ENCODE measurements at places on chromosomes 12 and 14.

GRCh38 chr12:98466640-98467400 is 48.6 kb upstream of the TMPO start:
- DNase-seq, result no peak

DNA sequence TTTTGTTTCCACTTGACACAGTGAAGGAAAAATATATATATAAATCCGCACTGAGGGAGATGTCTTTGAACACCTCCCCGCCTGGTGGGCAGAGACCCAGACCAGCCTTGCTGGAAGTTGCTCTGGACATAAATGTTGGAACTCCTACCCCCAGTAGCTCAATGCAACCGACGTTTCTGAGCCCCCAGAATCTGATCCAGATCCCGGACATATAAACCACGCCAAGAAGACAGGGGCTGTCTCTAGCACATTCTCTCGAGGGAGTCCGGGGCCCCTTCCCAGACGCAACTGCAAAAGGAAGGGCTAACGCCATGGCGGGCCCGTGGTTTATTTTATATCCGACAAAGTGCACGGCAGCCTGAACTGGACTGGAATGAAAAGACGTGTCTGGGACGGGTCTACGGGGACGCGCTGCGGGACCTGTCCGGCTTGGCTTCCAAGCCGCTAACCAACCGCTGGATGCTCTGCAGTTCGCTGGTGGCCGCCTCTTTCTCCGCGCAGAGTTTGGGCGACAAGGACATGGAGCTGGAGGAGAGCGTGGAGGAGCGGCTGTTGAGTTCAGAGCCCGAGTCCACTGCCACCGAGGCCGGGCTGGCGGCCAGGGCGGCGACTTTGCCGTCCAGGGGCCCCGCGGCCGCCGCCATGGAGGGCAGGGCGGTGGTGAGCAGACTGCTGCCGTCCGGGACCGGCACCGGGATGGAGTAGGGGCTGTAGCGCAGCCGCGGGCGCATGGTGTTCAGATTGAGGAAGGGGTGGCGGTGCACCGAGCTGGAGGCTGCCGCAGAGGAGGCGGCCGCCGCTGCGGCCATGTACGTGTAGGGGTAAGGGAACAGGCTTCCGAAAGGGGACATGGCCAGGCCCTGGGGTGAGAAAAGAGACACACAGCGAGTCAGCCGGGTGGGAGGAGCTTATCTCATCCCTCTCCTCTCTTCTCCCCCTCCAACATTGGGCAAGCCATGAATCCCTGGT is 12.2 kb downstream of the TBX3 start:
- DNase-seq, result no peak

DNA sequence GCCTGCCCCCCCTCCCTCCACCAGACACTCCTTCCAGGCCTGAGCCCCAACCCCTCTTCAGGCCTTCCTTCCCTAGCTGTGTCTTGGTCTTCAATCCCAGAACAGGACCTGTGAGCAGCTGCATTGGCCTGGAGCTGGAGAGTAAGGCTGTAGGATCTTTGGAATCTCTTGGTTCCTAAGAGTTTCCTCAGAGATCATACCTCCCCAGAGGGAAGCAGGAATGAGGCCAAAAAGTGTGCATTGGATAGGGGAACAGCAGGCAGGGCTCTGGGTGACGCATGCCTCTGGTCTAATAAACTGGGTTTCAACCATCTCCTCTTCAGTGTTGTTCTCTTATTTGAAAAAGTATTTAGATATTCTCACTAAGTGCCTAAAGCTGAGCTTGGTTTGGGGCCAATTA is 1.8 kb upstream of the SMARCD1 start:
- no peak for DNase-seq

GRCh38 chr12:104303538-104304151 is at the start of gene EID3:
EID3 (plus strand) TSS chr12:104303739; CDS start chr12:104303935, 196 bp downstream.
- peak; percentile 75 for DNase-seq

DNA sequence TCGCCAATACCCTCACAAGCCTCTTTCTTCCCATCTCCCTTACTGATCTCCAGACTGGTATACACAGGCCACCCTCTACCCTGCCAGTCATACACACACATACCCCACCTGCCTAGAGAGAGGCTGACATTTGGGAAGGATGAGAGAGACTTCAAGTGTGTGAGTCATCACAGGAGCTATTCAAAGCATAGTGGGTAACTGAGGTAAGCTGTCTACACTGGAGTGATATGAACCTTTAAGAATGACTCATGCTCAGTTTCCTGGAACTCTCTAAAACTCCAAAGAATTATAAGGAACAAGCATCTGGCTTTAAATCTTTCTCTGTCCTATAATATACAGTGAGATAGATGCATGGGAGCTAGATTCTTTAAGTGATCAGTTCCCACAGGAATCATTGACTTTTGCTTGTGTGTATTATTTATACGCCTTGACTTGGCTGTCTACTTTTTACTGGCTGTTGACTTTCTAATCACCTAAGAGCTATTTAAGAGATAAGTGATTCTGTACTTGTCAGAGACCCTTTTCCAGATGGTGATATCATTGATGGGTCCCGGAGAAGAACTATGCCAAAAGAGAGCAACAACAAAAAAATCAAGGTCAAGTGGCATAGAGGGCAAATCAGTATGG is 5.8 kb downstream of the IGF1 start:
- no peak for DNase-seq

- no peak for DNase-seq
Observed at GRCh38 chr12:49342914-49343731, 3.6 kb upstream of the DNAJC22 start.

GRCh38 chr12:28024231-28024995 is 51.9 kb upstream of the PTHLH start:
- DNase-seq, result no peak

DNA sequence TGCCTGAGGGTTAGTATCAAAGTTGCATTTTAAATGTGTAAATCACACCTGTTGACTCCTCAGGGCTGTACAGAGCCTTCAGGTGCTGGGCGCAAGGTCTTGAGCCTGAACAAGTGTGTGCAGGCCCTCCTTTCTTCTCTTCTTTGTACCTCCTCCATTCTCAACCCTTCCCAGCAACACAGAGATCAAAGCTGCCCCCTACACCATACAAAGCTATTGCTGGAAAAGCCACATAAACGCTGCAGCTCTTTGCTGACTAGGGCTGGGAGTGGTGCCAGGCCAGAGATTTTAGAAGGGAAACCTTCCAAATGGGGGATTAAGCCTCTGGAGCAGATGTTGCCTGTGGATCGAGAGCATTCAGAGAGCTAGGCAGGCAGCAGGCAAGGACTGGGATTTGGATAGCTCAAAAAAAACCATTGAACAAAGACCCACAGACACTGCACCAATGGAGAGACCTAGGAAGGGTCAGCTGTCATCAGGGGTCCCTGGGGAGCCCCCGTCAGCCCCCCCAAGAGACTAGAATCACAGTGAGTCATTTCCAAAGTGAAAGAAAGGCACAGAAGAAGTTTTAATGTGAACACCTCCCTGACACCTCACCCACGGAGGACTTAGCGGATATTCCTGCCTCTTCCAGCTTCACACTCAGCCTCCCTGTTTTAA is 18.2 kb upstream of the SUSD6 start:
- no peak for DNase-seq

Measured in GM19239 (cell line).